Hepatic stellate cell (primary cell): ENCODE measurements at places on chromosomes 2 and 18.

GRCh38 chr18:27695503-27695902 lies 481.4 kb downstream of the CDH2 start:
- DNase-seq, result no peak

DNA sequence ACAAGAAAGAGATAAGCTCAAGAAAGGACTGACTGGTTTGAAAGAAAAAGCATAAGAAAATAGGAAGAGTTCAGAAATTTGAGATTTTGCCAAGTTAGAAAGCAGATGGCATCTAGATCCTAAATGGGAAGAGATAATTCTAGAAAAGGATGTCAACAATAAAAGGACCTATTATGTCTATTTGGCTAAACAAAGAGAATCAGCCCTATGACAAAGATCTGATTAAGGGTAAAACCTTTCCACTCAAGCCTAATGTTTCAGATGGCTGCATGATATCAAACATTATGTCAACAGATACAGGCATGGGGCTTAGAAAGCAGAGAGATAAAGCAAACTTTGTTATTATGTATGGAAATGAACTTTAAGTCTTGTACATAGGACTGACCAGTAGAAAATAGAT lies 465.0 kb upstream of the TRIB2 start:
- DNase-seq, result no peak

- DNase-seq, result no peak
Observed at GRCh38 chr2:10289352-10289751, 13.4 kb upstream of the HPCAL1 start.

DNA sequence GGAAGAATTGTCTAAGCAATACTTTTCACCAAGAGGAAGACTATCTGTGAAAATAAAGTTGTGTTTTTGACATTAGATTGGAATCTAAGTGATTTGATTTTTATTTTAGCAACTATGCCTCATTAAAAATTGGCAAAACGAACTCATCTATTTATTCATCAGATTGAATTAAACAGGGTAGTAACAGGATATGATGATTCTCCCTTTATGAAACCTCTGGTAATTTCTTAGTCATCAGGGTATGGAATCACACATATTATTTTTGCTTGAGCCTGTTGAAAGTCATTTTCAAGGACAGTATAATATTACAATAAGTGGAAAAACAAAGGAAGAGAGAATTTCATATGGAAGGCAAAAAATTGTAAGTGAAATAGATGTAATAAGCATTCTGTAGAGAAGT lies 22.0 kb downstream of the ZNF804A start:
- DNase-seq, result no peak

DNA sequence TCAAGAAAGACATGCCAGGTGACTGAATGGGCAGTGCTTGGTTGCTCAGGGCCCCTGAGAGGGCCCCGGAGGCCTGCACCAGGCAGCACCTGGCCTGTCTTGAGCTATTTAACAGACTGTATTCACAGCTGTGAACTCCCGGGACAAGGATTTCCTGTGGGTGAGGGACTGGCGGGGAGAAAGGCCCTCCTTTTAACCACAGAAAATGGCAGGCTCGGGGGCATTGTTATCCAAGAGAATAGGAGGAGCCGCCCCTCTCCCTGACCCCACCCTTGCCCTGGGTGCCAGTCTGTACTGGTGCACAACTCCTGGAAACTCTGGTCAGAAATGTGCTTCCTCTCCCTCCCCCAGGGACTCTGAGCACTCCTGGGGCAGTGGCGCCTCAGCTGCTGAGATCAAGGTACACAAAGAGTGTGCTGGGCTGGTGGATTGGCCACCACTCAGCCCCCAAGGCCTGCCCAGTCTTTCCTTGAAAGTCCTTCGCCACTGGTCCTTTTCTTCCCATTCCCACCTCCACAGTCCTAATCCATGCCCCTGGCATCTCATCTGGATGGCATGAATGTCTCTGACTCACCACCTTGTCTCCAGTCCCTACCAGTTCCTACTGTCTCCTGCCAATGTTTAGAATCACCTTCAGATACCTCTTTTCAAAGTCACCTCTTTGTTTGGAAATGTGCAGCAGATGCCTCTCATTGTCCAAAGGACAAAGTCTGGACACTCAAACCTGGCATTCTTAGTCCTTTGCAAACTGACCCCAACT lies 19.6 kb upstream of the EPAS1 start:
- DNase-seq, result no peak

- no peak for DNase-seq
Observed at GRCh38 chr2:239142806-239143205, 258.0 kb downstream of the HDAC4 start.

- no peak for DNase-seq
Observed at GRCh38 chr2:233434666-233435330, 80.5 kb downstream of the DGKD start.

- DNase-seq, result peak; percentile 79
Observed at GRCh38 chr2:27071990-27072830, 756 bp upstream of the OST4 start.

- DNase-seq, result no peak
Observed at GRCh38 chr2:218033590-218034496, 31.0 kb upstream of the TNS1 start.

DNA sequence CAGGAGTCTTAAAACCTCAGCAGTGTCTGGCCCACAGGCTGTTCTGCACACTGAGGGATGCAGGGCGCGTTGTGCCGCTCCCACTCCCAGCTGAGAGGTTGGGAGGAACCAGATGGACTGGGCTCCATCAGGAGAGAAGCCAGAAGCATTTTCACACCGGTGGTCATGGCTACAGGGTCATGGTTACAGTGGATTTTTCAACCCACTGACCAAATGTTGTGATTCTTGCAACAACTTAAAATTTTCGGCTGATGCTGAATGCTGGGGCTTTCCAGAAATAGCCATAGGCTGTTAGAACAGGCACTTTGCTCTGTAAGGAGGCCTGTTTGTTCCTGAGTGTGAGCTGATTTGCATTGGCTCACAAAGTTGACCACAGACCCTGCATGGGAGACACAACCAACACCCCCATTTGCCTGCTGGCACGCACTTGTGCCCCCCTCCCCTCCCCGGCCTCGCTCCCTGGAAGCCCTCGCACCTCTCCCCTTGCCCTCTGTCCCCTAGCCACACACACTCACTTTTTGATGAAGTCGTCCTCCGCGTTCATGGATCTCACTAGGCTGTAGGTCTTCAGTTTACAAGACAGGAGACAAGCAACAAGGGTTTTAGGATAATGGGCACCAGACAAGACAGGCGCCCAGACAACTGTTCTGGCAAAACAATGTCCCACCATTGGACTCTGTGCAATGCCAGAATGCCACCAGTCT lies 3.4 kb downstream of the LPIN1 start:
- DNase-seq, result no peak

- DNase-seq, result no peak
Observed at GRCh38 chr2:8578335-8579244, 103.3 kb upstream of the ID2 start.

GRCh38 chr2:153770359-153770991 lies 101.2 kb upstream of the GALNT13 start:
- no peak for DNase-seq

- no peak for DNase-seq
Observed at GRCh38 chr2:152523091-152523490, 188.1 kb downstream of the FMNL2 start.

- DNase-seq, result no peak
Observed at GRCh38 chr2:241932899-241933178, 63.3 kb downstream of the RTP5 start.

DNA sequence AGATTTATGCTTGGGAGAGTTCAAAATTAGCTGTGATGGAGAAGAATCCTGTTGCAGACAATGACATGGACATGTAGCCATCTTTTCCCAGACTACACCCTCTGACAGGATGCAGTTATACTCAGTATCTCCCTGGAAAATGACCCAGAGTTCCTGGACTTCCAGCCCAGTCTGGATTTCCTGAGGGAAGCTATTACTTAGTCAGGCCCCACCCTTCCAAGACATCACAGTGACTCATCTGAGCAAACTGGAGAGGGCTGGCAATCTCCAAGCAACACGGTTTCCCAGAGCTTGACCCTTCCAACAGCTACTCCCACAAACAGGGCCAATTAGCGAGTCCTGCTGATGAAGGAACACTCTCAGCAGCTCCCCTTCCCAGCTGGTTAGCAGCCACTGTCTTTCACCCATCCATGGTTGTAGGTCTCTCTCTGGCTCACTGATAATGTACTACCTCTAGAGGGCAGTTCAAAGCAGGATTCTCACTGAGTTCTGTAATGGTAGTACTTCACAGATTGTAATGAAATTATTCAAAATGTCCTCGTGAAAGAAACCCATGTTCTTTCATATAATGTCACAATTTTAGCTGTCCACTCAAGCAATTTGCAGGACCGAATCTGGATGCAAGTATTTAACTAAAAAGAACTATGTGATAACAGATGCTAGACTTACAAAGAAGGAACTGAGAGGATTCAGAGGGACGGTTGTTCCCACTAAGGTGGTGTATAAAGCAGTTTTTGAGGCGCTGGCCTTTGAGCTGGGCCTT lies 110.2 kb downstream of the MDH1 start:
- peak; percentile 73 for DNase-seq

- DNase-seq, result no peak
Observed at GRCh38 chr2:189544318-189545042, 36.1 kb downstream of the SLC40A1 start.

- DNase-seq, result no peak
Observed at GRCh38 chr2:108048752-108049151, 62.4 kb downstream of the SLC5A7 start.

- peak; percentile 8 for DNase-seq
Observed at GRCh38 chr18:33839452-33840211, 261.6 kb downstream of the ASXL3 start.

- DNase-seq, result no peak
Observed at GRCh38 chr2:71220743-71221142, 6.2 kb downstream of the PAIP2B start.

DNA sequence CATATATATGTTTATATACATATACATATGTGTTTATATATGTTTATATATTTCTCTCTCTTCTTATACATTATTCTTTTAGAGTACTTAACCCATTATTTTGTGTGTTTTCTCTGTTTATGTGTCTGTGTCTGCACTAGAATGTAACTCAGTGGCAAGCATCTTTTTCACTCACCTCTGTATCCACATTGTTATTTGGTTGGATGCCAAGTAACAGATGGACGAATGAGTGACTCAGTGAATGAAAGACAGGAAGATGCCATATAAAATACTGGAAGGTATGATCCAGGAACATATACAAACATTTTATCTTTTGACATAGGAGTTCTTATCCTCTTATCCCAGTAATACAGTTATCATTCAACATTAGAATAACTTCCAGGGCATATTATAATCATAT lies 684.8 kb downstream of the RNF144A start:
- no peak for DNase-seq

DNA sequence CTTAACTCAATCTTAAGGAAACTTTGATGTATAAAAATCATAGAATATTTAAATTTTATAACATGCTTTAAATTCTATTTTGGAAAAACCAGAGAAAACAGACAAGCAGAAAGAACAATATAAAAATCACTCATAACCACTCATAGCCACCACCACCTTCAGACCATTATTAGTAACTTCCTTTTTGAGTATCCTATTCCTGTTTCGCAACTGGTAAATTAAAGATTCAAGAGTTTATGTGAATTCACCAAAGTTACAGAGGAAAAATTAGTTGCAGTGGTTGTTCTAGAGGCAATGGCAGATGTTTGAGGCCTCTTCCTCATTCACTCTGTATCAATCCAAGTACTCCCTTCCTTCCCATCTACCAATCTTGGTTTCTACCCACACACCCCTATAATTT lies 49.3 kb upstream of the PROKR1 start:
- DNase-seq, result no peak

DNA sequence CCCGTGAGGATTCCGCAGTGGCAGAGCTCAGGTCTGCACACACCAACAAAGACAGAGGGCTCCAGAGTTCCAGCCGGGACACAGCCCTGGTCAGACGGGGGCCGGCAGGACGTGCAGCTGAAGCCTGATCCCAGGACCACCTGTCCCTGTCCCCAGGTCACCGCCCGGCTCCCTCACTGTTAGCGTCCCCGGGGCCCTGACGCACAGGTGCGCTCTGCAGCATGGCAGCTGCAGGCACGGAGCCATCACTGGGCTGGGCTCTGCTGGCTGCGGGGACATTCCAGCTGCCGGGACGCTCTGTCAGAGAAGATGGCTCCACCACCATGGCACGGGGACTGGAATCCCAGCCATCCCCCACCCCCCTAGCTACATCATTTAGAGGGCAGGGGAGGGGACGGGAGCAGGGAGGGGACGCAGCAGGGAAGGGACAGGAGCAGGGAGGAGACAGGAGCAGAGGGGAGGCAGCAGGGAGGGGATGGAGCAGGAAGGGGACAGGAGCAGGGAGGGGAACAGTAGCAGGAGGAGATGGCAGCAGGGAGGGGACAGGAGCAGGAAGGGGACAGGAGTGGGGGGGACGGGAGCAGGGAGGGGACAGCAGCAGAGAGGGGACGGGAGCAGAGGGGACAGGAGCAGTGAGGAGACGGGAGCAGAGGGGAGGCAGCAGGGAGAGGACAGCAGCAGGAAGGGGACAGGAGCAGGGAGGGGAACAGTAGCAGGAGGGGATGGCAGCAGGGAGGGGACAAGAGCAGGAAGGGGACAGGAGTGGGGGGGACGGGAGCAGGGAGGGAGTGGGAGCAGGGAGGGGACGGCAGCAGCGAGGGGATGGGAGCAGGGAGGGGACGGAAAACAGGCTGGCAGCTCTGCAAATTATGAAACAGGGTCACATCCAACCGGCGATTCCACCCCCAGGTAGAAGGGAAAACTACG lies 39.8 kb downstream of the SLC66A2 start:
- no peak for DNase-seq

DNA sequence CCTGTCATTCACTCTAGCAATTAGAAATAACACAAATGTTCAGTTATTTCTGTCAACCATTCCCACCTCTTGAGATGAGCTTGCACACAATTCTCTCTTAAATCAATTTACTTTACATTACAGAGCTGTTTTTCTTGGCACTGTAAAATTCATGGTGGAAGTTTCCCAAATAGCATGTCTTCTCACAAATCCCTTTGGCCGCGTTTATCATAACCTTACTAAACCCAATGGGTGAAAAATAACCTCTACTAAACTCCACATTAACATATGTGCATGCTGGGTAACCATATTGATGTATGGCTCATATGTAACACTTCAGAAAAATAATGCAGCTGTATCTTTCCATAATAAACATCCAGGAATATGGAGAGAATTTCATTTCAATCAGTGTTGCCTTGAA lies 75.5 kb upstream of the SULT1C3 start:
- no peak for DNase-seq

DNA sequence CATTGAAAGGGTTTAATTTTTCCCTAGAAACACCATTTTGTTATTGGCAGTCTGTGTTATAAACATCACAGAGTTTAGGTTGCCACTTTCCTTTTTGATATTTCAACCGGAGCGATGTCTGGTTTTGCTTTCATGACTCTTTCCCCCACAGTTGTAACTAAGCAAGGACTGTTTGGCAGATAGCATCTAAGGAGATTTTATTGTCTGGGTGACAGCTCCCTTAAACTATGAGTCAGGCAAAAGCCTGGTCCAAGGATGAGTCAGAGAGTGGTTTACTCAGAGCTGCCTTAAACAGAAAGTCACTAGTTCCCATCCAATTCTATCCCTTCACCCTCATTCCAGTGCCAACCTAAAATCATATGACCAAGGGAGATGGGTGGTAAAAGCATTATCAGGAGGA lies 341.6 kb upstream of the VWC2L start:
- DNase-seq, result peak; percentile 50

- no peak for DNase-seq
Observed at GRCh38 chr2:45874344-45874743, 222.9 kb downstream of the PRKCE start.
